ENCODE measurements at places on chromosomes 7 and 10. TPM values are rescaled to one million over a fixed set of nuclear protein-coding genes. Genes with fewer than 3 reads are reported as not detected.

Gene OPALIN
- total RNA-seq, result not detected

Gene TMEM229A
- 0.59 TPM for total RNA-seq

Gene CHRM2
- 123 TPM for total RNA-seq

Gene PRSS1
- not detected for total RNA-seq

Gene RET
- 0.44 TPM for total RNA-seq

Gene AZGP1
- total RNA-seq, result 46.5 TPM

Gene BMPR1A
- total RNA-seq, result 28.6 TPM

Gene NUTM2B
- total RNA-seq, result 1.2 TPM

Gene PRSS2
- 0.51 TPM for total RNA-seq

Gene HMX2
- not detected for total RNA-seq

Gene PNLIP
- total RNA-seq, result not detected

GRCh38 chr10:3514691-3515090 lies 270.3 kb downstream of the KLF6 start:
- no peak for DNase-seq

DNA sequence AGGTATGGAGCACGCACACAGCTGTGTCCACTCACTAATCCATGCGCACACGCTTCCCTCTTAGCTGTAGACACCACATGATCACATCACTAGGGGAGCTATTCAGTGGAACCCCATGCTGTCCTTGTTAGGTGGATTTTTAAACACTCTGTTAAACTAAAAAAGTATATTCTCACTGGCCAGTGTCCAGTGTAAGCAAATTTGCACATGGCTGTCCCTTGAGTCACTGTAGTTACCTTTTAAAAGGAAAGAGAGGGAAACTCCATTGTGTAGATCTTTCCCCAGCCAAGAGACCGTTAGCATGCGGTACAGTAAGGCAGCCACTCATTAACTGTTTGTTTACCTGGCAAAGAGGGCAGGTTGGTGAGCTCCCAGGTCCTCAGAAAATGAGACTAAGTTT lies 81.6 kb upstream of the INSYN2A start:
- DNase-seq, result no peak

GRCh38 chr7:48109848-48110663 lies 21.0 kb downstream of the UPP1 start:
- DNase-seq, result peak; percentile 88

DNA sequence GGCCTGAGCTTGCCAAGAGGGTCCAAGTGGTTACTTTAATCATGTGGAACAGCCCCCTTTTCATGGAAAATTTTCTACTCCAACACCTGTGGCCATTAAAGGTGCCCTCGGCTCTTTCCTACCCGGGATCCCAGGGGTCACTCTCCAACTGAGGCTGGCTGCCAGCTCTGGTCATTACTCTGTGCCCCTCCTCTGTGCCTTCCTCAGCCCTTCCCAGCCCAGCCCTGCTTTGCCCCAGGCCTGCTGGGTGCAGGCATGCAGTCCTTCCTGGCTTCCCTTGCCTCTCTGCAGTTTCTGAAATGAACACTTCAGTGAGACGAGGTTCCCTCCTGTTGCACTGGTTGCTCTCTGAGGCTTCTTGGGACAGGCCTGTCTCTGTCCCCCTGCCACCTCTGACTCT lies 951.1 kb upstream of the ZNF722 start:
- no peak for DNase-seq

GRCh38 chr10:19762026-19762425 lies 54.2 kb upstream of the PLXDC2 start:
- DNase-seq, result no peak

DNA sequence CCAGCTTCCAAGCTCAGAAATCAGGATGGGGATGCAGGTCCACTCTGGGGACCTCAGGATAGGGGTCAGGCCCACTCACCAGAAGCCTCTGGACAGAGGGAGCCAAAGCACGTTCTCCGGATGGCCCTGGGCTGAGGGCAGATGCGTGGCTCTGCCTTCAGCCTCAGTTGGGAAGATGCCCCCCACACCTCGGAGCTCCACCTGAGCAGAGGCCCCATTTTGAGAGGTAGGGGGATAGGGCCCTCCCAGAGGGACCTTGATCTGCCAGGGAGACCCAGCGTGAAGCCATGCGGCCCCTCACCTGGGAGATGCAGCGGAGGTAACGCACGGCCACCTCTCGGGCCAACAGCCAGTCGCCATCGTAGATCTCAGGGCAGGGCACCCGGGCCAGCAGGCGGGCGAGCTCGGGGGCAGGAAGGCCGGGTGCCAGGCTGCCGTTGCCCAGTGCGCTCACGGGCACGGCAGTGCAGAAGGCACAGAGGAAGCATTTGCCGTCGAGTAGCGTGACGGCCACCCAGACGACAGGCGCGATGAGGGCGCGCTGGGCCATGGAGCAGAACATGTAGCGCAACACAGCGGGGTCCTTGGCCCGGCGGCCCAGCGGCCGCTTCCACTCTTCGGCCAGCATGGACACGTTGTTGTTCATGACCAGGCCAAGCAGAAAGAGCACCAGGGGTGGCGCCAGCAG lies 660 bp downstream of the CALHM1 start:
- DNase-seq, result no peak

DNA sequence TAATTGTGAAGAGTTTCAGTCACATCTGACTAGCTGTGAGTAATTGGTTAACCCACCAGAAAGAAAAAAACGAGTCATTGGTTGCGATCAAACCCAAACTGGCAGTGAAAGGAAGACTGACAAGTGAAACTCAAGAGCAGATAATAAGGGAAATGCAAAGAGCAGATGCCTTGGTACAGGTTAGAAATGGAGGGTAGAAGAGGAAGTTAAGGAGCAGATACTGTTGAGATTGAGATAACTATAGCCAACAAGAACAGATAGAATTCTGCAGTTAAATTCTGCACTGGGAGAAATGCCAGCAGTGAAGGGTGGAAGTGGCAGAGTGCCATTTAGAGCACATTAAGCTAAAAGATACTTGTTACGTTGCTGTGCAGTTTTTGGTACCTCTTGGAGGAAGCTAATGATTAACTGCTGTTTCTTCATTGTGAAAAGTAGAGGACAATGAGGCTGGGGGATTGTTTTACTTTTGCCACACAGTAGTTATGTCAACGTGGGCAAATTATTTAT lies 65.8 kb downstream of the CDK13 start:
- no peak for DNase-seq

DNA sequence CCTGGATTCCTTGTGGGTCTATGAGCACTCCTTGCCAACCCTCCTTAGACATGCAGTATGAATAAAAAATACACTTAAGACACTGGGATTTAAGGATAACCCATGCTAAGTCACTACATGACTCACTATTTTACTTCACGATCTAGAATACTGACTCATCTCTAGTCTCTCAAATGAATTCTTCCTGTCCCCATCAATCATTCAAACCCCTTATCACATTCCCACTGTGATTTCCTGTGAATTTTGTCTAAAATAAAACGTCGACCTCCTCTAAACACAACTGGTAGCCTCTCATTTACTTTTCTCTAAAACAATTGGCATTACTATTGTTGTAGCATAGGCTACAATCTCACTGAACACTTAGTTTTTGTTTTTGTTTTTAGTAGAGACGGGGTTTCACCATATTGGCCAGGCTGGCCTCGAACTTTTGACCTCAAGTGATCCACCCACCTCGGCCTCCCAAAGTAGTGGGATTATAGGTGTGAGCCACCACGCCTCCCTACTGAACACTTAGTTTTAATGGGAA lies 3.9 kb upstream of the IQUB start:
- DNase-seq, result no peak

DNA sequence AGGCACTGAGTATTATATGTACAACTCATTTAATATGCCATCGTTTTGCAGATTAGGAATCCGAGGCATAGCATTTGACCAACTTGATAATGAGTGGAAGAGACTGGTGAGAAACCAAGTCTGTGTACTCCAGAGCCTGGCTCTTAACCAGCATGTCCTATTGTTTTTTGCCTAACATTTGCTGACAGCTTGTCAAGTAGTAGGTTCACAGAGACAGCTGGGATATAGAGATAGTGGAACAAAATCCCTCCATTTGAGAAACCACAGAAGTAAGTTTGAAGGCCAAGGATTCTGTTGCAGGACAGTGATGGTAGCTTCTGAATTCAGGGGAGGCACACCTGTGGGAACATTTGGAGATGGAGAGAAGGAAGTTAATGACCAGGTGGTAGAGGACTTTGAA lies 206.9 kb upstream of the PRPS1L1 start:
- DNase-seq, result no peak

- DNase-seq, result no peak
These were observed 317.9 kb upstream of the COBL start for GRCh38 chr7:51634538-51634937.

DNA sequence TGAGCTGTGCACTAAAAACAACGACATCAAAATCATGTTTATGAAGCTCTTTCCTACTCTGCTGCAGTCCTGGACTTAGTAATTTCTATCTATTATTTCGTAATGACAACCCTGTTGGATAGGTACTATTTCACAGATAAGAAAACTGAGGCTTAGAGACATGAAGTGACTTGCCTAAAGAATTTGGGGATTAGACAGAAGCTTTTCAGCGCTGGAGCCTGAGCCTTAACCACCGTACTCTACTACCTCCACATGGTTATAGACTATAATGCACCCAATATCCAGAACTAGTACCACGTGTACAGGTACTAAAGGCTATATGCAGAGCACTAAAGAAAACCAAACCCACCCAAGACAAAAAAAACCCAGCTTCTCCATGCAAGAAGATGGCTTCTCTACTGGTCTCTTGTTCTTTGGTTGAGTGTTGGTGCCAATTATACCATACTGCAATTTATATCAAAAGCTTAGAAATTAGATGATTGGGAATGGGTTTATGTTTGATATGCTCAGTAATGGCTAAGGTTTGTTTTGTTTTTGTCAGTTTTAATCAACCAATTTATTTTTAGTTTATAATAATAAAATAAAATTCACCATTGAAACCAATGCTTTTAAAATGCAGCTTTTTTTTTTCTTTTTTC lies 6.5 kb upstream of the SNX10 start:
- DNase-seq, result no peak

- DNase-seq, result no peak
These were observed 169.5 kb downstream of the SNX13 start for GRCh38 chr7:17770710-17771375.

GRCh38 chr10:86727470-86727869 lies 28.9 kb upstream of the BMPR1A start:
- DNase-seq, result no peak

DNA sequence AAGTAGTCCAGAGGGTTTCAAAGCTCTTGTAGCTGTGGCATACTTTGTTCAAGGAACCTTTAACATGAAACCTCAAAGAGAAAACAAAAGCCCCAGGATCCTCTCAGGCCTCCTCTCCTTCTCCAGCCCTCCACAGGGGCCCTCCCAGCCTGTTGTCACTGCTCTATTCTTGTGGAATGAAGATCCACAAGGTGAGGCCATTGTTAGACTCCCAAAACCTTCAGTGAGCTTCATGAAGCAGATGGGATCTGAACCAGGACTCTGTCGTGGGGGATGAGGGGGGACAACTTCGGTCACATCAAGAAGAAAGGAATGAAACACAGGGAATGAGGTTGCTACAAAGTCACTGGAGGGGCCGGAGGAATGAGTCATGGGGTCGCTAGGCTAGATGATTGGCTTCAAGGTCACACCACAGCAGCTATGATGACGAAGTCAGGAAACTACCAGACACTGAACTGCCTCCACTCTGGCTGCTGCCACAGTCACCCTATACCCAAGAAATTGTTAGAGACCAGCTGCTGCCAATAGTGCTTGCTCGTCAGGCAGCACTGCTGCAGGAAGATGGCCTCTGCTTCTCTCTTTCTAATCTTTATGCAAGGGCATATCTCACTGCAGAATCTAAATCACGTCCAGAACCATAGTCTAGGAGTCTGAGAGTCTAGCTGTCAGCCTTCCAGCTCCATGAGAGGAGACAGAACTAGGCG lies 208.8 kb downstream of the HIBADH start:
- no peak for DNase-seq

DNA sequence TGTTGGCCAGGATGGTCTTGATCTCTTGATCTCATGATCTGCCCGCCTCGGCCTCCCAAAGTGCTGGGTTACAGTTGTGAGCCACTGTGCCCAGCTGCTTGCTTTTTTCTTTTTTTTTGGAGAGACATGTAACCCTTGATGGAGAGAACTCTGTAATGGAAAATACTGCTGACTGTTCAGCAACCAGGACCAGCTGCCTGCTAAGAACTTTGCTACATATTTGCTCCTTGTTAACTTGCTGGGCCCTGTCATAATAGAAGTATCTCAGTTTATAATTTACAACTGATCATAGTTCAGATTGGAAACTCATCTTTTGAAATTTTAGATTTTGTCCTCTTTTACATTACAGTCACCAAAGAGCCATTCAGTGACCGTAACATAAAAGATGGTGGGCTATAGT lies 34.9 kb downstream of the TASOR2 start:
- DNase-seq, result no peak

- peak; percentile 23 for DNase-seq
These were observed 77.1 kb downstream of the GRID1 start for GRCh38 chr10:86289577-86289868.

DNA sequence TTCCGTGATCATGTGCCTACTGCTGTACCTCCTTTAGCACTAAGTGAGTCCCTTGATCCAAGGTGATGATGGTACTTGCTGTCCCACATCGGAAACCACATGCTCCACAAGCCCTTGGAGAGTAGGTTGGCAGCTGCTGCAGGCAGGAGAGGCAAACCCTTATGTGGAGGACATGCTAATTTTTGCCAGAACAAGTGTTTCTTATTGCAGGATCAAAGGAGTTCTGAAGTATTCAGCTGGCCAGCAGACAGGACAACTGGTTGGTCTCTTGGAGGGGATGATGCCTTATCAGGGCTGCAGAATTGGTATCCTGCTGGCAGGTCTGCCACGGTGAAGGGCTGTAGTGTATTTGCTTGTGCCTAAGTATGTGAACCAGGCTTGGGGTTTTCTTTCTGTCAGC lies 36.8 kb downstream of the NACAD start:
- no peak for DNase-seq

GRCh38 chr7:27614095-27614494 lies 48.6 kb downstream of the HIBADH start:
- DNase-seq, result no peak

GRCh38 chr10:35637462-35637861 lies 4.6 kb downstream of the FZD8 start:
- no peak for DNase-seq

DNA sequence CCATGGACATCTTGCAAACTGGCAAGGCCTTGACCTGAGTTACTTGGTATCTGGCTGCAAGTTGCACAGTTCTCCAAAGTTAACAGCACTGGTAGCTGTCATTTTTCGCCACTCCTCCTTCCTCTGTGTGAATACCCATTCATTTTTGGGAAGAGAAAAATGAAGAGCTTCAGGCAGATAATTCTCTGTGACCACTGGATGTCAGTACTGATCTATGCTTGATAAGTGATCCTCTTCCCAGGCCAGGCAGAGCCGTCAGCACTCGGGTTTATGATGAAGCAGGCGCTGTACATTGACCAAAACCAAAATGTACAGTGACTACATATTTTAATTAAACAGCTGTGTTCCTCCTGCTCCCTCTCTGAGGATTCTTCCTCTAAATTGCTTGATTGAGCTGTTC lies 55.9 kb upstream of the PDZD8 start:
- no peak for DNase-seq

- no peak for DNase-seq
These were observed 68.0 kb upstream of the PCDH15 start for GRCh38 chr10:54869022-54869421.

DNA sequence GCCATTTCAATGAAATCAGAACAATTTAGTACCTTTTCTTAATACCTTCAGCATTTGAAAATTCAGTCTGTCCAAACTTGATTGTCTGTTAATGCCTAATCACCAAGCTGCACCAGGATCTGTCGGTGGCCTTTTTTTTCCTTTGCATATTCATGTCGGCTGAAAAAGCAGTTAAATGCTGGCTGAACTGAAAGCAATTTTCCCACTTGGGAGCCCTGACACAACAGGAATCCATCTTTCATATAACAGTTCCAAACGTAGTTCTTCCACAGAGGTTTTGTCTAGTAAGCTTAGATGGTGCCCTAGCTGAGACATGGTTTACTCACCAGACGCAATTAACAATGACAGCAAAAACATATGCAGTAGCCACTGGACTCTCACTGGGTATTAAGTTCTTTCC lies 83.6 kb upstream of the CHCHD3 start:
- DNase-seq, result no peak

All from right atrium auricular region (tissue), 2 donors.